Activated CD4-positive, alpha-beta memory T cell treated with anti-CD3 and anti-CD28 coated beads, Interleukin-2, amount 10 ng/mL, durations not matched to agents 7 days and 5 days (primary cell): ENCODE measurements at places on chromosomes 7 and 10. TPM values are rescaled to one million over a fixed set of nuclear protein-coding genes. Genes with fewer than 3 reads are reported as not detected.

The LRRN3 gene
- total RNA-seq = 18.0 TPM

The BCAP29 gene
- 49.1 TPM for total RNA-seq

The TMEM176B gene
- not detected for total RNA-seq

The IFIT1B gene
- total RNA-seq = 0.15 TPM

The FEZF1 gene
- not detected for total RNA-seq

The LRRC72 gene
- total RNA-seq = not detected

DNA sequence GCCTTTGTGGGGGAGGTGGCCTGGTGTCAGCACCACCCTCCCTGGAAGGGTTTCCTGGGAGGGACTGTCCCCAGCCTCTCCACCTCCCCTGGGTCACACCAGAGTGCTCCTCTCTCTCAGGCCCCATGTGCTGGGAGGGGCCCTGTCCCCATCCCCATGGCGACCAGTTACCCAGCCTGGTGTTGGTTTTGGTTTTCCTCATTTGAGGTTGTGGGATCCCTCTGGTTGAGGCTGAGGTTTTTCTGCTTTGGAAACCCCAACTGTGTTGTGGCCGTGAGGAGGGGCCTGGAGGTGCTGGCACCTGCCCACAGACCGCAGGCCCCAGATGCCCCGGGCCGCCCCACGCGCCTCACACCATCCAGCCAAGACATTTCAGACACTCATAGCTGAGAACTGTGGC lies 106.3 kb downstream of the GRK5 start:
- peaks cover 44% of the 10 kb centered on the region for H3K27me3 ChIP-seq
- H3K4me1 ChIP-seq = peaks cover 61% of the 10 kb centered on the region
- DNase-seq = peak; percentile 71

DNA sequence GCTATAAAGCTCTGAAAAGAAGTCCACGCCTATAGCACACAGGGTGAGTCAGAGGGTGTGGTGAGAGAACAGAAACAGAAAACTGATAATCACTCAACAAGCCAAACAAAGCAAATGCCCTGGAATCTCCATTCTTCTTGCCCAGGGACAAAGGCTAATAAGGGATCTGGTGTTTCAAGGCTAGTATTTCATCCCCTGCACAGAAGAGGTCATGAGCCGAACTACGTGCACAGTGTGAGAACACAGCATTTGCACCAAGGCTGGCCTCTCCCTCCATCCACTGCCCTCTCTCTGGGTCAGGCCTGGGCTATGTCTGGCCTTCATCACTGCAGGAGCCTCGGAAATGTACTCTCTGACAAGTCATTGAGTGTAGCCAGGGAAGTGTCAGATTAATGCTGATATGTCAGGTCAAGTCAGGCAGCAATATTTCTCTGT lies 42.7 kb downstream of the PRR15 start:
- peaks cover 6% of the 10 kb centered on the region for H3K27me3 ChIP-seq
- H3K27ac ChIP-seq = no peak overlapping the region
- no peak for DNase-seq

GRCh38 chr7:133912916-133913697 lies 214.0 kb upstream of the LRGUK start:
- peaks cover 2% of the 10 kb centered on the region for H3K36me3 ChIP-seq
- DNase-seq = no peak
- no peaks in the 10 kb centered on the region for H3K27me3 ChIP-seq
- H3K4me1 ChIP-seq = peaks cover 3% of the 10 kb centered on the region
- H3K27ac ChIP-seq = no peak overlapping the region

GRCh38 chr7:12257582-12257981 lies 46.5 kb downstream of the TMEM106B start:
- H3K27ac ChIP-seq = no peak overlapping the region
- H3K4me3 ChIP-seq = no peak overlapping the region
- H3K27me3 ChIP-seq = peaks cover 5% of the 10 kb centered on the region
- DNase-seq = peak; percentile 36

DNA sequence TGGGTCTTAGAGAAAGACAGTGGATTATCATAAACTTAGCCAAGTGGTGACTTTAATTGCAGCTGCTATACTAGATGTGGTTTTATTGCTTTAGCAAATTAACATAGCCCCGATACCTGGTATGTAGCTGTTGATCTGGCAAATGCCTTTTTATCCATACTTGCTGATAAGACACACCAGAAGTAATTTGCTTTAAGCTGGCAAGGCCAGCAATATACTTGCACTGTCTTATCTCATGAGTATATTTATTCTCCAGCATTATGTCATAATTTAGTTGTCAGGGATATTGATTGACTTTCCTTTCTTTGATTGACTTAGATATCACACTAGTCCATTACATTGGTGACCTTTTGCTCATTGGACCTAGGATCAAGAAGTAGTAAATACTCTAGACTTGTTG lies 12.8 kb downstream of the TMEM229A start:
- no peak for DNase-seq
- H3K4me1 ChIP-seq = no peaks in the 10 kb centered on the region
- no peaks in the 10 kb centered on the region for H3K27me3 ChIP-seq
- no peaks in the 10 kb centered on the region for H3K36me3 ChIP-seq
- H3K4me3 ChIP-seq = no peak overlapping the region

- H3K27ac ChIP-seq = no peak overlapping the region
- DNase-seq = no peak
- no peak overlapping the region for H3K4me3 ChIP-seq
- H3K4me1 ChIP-seq = no peaks in the 10 kb centered on the region
- no peaks in the 10 kb centered on the region for H3K27me3 ChIP-seq
Measured at GRCh38 chr7:149477494-149478443, 16.9 kb upstream of the ZNF777 start.

GRCh38 chr10:108567899-108568752 lies 1355.2 kb downstream of the XPNPEP1 start:
- H3K4me3 ChIP-seq = no peak overlapping the region
- no peaks in the 10 kb centered on the region for H3K36me3 ChIP-seq
- no peaks in the 10 kb centered on the region for H3K27me3 ChIP-seq
- H3K27ac ChIP-seq = no peak overlapping the region
